ENCODE measurements at places on chromosomes 13 and 19.
A peak's percentile ranks its signal among the peaks of the same experiment; 100 is the strongest.

- no peak for DNase-seq
Observed at GRCh38 chr13:114145256-114145655, 12.8 kb upstream of the RASA3 start.

DNA sequence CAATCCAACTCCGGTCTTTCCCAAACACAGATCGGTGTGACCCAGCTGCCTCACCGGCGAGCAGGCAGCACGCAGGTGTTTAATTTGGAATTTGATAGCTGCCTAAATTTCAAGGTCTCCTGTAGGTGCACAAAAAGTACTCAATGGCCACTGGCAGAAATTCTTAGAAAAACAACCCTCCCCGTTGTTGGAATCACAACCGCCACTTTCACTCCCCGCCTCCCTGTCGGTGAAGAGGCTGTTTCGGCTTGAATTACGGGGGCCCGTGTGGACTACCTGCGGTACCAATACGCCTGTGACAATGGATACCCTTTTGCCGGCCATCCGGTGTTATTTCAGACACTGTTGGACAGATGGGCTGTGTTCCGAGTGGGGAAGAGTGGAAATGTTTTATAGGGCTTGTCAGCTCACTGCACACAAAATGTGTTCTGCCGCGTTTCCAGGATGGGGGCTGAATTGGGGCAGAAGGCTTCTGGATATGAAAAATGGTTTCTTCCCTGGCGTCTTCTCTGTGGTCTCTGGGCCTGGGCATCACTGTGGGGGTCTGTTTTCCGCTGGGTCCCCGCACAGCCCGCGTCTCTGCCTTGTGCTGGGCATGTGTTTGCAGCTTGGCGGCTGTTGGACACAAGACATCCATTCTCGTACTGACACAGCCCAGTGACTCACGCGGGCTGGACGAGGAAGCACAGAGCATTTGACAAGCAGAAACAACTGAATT, 45.4 kb downstream of the ZIC5 start:
- DNase-seq = no peak

GRCh38 chr19:2289714-2290435, 7.9 kb upstream of the PEAK3 start:
- peak; percentile 67 for DNase-seq

DNA sequence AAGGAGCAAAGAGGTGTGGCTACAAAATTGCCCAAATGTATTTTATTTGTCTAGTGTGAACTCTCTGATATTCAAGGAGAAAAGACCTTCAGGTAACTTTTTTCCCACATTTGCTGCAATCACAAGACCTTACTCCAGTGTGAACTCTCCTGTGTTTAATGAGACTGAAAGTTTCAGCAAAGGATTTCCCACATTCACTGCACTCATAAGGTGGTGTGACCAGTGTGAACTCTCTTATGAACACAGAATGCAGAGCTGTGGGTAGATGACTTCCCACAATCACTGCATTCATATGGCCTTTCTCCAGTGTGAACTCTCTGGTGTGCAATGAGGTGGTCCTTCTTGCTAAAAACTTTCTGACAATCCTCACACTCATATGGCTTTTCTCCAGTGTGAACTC, 16.4 kb downstream of the ZNF814 start:
- no peak for DNase-seq

- peak; percentile 31 for DNase-seq
Observed at GRCh38 chr19:58279042-58279924, 528 bp downstream of the ZNF8 start.

DNA sequence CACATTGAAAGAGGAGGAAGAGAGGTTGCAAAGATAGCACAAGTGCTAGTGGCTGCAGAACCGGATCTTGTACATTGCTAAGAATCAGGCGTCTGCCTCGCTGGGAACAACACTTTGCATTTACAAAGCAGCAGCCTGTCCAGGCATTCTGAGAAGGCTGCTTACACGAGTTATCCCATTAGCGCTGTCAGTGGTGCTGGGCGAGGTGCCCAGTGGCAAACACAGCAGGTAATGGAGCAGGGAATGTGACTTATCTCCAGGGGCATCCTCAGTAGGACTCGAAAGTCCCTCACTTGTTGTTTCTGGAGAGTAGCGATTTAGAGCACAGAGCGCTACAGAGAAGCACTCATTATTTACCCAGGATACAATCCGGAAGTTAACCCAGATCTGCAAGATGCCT, 209.6 kb downstream of the OLFM4 start:
- DNase-seq = no peak

GRCh38 chr19:19997656-19998268, 41.5 kb downstream of the ZNF682 start:
- peak; percentile 52 for DNase-seq

DNA sequence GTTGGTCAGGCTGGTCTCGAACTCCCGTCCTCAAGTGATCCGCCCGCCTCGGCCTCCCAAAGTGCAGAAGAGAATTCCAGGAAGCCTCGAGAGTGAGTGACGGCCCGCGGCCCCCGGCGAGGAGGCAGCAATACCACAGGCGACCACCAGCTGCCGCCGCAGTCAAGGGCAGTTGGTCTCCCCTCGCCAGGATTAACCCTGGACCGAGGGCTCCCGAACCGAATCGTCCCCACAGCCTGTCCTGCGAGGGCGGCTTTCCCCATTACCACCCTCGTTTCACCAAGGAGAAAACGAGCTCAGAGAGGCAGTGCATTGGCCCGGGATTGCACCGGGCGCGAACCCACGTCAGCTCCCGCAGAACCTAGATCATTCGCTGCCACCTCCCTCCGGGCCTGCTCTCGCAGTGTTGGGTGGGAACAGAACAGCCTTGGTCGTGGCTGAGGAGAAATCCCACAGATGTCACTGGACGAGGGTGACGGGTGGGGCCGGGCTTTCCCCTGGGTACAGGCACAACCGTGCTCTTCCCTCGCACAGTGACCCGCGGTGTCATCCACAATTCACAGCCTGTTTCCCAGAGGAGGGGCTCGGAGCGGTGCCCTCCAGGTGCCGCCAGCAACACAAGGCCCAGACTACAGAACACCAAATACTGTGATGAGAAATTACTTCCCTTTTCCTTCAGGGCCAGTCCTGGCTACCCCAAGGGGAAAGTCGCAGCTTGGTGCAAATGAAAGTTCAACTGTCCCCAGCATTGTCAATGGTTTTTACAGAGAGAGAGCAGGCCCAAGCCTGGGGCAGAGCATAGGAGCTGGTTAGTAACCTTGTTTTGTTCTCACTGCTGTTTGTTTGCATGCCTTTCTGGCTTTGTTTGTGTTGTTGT, 24.8 kb downstream of the C2CD4C start:
- no peak for DNase-seq
